CD4-positive, alpha-beta T cell treated with Interleukin-17A for 4 hours (primary cell): ENCODE measurements at places on chromosomes 16 and 17.

DNA sequence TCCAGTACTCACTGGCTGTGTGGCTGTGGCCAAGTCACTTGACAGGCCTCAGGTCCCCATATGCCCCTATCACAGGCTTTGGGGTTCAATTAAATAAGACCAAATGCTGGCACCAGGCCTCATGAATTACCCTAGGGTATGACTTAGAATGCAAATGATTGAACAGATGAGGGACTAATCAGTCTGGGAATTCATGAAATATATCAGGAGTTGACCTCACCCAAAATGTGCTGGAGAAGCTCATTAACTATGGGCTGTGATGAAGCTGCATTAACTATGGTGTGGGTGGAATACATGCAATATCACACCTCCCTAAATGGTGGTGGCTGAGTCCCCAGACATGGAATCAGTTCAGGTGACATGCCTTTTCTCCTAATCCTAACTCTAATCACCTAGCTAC is 72.1 kb downstream of the DNAH3 start:
- no peak for DNase-seq

GRCh38 chr16:62913924-62914323 is 877.7 kb upstream of the CDH8 start:
- no peak for DNase-seq

DNA sequence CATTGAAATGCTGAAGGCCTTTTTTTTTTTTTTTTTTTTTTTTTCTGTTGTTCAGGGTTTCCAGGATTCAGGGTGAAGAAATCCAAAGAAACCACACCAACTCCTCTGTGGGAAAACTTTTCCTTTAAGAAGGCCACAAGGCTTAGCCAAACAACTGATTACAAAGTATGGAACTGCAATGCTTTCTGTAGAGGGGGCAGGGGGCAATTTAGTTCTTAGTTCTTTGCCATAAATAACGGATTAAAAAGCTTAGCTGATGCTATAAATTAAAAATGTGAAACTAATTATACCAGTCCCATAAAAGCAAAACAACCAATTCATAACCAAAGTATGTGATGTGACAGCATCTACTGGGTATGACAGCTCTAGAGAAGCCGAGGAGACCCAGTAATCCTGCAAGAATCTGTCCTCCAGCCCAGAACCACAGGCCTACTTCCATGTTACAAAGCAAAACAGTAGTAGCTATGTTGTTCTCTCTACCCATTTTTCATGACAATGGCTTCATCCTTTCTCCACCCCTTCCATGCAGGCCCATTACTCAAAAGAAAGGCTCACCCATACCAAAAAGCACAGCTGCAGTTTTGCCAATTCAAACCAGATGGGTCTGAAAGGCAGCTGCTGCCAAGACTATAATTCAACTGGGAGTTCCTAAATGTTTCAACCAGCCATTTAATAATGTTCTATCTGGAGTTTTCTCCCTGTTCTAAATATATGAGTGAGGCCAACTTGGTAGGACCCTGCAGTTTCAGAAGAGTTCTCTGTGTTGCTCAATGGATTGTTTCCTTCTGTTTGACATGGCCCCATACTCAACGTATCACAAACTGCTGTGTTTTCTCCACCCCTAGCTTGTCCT is 167.1 kb upstream of the ZFHX3 start:
- DNase-seq: no peak

GRCh38 chr17:43874293-43874692 is 27.3 kb downstream of the CD300LG start:
- DNase-seq: no peak

DNA sequence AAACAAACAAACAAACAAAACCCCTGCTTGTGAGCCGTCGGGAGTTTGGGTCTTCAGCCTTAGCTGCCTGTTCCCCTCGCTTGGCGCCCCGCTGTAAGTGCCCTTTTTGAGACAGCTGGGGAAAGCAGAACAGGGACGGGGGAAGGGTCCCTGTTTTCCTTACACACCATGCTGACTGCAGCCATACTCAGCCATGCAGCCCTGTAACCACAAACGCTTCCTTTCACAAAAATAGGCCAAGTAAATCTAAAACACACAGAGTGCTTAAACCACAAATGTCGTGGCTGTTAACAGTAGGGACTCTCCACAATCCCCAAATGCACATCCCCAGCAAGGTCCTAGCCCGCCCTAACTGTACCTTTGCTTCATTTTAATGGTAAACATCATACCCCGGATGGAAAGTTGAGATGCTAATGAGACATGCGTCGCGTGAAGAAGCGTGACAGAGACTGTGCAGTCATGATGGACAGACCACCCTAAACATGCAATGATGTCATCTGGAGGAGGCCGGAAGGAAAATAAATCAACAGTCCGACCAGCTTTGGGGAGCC is 129.9 kb downstream of the MGAT5B start:
- DNase-seq: peak; percentile 58

GRCh38 chr17:9934331-9934730 is 29.3 kb upstream of the RCVRN start:
- no peak for DNase-seq

GRCh38 chr17:48254896-48255295 is 147.3 kb downstream of the SNX11 start:
- DNase-seq: no peak

DNA sequence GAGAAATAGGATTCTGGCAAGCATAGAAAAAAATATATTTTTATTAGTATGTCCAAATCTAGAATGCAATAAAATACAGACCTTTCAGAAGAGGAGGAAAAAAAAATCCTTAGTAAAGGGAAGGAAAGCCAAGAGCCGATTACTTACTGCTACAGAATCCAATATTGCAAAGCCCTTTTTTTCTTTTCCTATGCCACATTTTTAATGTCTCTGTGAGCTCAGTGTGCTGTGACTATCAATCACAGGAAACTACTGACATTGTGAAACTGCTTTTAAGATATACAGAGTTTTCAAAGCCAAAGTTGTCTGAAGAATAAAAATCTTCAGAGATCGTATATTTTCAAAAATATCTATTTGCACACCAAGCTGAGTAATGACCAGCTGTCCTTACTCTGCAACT is 120.4 kb downstream of the CHD9NB start:
- no peak for DNase-seq

GRCh38 chr17:61404913-61405685 is 5.5 kb downstream of the TBX2 start:
- DNase-seq: no peak

- DNase-seq: no peak
These were observed 8.7 kb upstream of the GINS2 start for GRCh38 chr16:85697431-85697830.

DNA sequence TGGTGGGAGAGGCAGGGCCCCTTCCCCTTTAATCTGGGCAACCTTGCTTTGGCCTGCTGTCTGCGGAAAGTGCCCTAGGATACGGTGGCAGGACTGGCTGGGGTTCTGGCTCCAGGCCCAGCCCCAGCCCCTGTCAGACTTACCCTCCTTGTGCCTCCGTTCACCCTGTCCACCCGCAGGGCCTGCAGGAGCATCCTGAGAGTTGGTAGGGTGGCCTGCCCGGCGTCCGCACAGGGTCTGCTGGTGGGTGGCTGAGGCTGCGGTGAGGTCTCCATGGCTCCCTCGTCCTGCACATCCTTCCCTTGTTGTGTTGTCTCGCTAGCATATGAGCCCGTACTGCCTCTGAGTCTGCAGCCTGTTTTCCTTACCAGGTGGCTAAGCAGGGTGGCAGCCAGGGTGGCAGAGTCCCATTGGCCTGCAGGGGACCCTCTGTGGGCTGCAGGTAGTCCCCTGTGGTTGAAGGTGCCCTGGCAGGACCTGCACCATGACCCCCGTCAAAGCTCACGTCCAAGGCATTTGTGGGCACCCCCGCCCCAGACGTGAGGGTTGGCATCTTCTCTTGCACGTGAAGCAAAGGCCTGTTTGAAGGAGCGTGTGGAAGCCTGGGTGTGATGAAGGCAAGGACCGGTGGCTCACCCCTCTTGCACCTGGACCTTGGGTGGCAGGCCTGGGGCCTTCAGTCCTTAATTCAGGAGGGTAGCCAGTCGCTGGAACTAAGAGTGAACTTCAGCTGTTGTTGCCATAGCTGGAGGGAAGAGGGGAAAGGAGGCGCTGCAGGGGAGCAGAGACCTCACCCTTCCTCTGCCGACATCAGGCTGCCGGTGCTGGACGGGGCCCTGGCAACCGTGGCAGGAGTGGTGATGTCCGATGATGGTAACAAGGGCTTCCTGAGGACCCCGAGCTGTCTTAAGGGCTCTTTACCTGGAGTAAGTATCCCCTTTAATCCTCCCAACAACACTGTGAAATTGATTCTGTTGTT is 293.7 kb downstream of the SEC14L1 start:
- DNase-seq: peak; percentile 53
